ENCODE measurements at places on chromosomes 6 and 20.

GRCh38 chr6:73041051-73041450 is 184.2 kb downstream of the KHDC1L start:
- no peak for DNase-seq

GRCh38 chr6:146408583-146408982 is 135.1 kb upstream of the RAB32 start:
- no peak for DNase-seq

DNA sequence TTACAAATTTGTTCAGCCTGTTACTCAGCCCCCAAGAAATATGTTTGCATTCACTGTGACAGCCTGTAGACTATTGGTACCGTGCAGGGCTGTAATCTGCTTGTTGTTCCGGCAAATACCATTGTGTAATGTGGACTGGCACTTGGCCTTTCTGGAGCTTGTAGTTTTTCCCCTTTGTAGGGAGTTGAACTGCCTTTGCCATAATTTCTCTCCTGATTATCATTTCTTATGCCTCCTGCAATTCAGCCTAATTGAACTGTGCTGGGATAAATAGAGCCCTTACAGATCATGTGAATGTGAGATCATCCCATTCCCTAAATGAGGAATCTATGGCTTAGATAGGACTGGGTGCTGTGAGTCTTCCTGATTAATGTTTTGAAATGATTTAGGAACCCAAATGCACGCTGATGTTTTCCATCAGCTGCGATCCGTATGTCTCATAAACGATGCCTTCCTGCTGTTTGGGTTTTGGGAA is 185.1 kb downstream of the JARID2 start:
- peak; percentile 34 for DNase-seq

GRCh38 chr6:90106449-90106848 is 190.2 kb downstream of the BACH2 start:
- no peak for DNase-seq

GRCh38 chr20:14386726-14387125 is 49.3 kb upstream of the FLRT3 start:
- no peak for DNase-seq

DNA sequence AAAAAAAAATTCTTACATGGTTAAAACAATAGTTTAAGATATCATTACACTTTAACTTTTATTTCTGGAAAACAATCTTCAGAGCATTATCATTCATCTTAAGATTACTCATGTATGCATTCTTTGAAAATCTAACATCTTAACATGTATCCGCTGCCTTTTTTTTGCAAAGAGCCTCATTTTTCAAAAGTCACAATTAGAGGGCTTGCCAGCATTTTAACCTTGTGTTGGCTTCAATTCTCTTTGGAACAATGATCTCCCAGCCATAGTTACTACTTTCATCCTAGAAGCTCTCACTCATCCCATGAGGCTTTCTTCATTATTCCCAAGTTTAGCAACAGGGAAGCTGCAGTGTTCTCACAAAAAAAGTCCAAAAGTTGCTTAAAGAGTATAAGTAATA is 330.8 kb downstream of the BCKDHB start:
- DNase-seq: peak; percentile 66

DNA sequence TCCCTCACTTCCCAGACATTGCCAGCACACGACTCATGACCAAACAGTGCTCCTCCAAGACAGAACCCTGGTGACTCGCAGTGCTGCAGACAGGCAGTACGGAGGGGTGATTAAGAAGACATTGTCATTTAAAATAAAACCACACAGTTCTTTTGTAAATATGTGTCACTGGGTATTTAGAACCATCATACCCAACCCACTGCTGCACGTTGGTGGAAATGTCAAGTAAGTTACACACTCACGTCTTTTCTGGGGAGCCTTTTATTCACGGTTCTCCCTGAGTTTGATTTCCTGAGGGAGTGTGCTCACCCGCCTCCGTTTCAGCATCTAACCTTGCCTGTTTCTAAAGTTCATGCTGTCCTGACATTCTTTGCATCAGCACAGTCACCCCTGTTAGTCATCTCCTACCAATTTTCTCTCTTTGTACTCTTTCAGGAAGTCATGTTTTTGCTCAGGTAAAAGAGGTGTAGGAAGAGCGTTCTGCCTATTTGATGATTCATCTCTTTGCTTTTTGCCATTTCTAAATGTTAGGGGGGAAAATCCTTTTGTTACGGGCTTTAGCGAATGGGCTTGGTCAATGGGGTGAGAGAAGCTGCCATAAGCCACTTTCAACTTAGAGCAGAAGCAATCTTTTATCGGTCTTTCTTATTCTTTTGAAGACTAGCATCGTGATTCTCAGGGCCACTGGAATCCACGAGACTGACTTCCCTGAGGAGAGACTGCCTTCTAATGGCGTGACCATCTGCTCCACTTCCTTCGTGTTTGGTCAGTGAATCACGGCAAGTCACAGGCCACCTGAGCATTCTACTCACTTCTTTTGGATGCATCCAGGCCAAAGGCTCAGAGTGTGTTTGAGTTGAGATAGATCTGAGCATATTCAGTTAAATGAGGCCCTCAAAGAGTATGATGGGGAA is 512.8 kb upstream of the JARID2 start:
- peak; percentile 86 for DNase-seq

- no peak for DNase-seq
Observed at GRCh38 chr6:52221302-52221701, 23.0 kb downstream of the IL17F start.

DNA sequence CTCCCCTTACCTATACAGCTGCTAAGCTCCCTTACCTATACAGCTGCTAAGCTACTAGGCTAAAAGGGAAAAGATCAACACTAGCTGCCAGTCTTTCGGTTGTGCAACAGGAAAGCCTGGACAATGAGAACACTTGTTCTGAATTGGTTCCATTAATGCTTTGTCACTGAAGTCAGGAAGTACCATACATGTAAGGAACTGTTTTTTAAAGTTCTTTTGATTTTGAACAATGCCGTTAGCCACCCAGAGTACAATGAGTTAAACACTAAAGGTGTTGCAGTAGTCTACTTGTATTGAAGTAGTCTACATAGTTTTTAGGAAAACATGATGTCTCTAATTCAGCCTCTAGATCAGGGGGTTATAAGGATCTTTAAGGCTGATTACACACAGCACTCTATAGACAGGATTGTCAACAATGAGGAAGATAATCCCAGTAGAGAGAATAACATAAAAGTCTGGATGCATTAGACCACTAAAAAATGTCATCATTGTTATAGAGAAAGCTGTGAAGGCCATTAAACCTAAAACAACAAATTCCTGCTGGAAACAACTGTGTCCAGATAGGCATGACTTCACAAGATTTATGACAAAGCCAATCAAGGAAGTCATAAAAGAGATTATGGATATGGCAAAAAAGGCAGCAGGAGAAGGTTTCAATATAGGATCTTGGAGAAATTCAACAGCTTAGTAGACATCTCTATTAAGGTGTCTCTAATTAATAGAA is 306.3 kb downstream of the PHF3 start:
- no peak for DNase-seq
